ENCODE measurements at places on chromosomes 3 and 15.

DNA sequence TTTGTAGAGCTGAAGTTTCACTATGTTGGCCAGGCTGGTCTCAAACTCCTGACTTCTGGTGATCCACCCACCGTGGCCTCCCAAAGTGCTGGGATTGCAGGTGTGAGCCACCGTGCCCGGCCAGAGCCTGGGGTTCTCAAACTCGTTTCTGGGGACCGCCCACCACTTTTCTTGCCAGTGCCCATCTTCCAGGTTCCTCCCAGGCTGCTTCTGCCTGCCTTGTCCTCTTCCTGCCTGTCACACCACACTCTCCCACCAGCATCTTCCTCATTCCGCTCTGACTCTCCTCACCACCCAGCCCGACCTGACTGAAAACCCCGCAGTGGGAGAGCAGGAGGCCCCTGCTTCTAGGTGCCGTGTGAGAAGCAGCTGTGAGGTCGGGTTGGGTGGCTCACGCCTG lies 3.1 kb upstream of the DYNLT2B start:
- DNase-seq, result no peak

DNA sequence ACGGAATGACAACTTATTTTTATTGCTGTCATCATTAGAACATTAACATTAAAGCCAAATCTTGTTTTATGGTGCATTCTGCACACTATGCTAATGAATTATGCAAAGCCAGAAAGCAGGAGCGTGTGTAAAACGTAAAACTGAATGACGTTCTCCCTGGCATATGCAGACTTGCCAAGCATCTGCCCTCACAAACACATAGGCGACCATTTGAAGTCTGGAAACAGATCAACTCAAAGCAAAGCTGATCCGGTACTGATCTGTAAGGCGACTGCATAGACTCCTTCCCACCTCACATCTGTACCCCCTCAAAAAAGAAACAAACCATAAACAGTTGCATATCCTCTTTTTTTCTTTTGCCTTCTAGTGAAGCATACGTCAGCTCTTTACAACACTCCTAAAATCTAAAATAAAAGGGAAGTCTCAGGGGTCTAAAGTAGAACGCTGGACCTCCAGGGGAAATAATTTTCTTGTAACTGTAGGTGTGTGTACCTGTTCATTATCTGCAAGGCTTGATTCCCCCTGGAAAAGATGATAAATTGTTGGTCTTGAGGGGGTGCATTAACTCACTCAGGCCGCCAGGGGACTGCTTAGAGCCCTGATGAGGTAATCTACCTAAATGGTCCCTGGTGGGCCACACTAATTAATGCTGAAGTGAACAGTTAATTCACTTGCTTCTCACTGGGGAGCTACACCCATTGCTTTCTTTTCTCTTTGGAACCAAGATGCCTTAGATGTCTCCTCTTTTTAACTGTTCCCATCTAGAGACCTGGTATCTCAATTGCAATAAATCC lies 231.4 kb downstream of the CDIN1 start:
- no peak for DNase-seq

GRCh38 chr15:45224621-45225217 lies 27.3 kb upstream of the SLC28A2 start:
- DNase-seq, result no peak

GRCh38 chr3:193772422-193772763 lies 179.4 kb downstream of the OPA1 start:
- DNase-seq, result no peak

DNA sequence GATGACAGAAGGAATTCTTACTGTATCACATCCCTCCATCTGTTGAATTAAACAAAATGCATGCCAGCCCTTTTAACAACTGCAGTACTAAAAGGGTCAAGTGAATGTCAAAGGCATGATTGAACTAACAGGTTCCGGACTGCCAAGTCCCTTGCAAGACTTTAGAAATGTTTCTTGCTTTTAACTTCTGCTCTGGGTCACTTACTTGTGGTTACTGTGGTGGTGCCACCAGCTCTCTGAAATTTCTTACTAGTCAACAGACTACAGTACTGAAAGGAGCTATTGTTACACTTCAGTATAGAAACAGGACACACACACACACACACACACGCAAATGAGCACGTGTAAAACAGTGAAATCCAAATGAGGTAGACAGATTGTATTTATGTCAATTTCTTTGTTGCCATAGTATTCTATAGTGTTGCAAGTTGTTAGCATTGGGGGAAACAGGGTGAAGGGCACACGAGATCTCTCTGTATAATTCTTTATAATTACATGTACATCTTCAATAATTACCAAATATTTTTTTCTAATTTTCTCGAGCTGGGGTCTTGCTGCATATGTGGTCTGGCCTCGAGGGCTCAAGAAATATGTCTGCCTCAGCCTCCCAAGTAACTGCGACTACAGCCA lies 79.9 kb upstream of the SLC25A26 start:
- no peak for DNase-seq

- DNase-seq, result no peak
Measured at GRCh38 chr3:46412786-46413298, 5.8 kb downstream of the CCRL2 start.

GRCh38 chr15:66068801-66069200 lies 184.7 kb downstream of the MEGF11 start:
- no peak for DNase-seq

GRCh38 chr3:127014536-127015281 lies 31.8 kb downstream of the PLXNA1 start:
- DNase-seq, result no peak

- peak; percentile 76 for DNase-seq
Measured at GRCh38 chr3:64355401-64355807, 130.1 kb upstream of the PRICKLE2 start.

- peak; percentile 3 for DNase-seq
Measured at GRCh38 chr15:40721701-40722100, 26.7 kb downstream of the RAD51 start.

- no peak for DNase-seq
Measured at GRCh38 chr3:39011191-39011736, 40.5 kb downstream of the SCN11A start.

- DNase-seq, result no peak
Measured at GRCh38 chr15:64915518-64916227, 4.0 kb downstream of the ANKDD1A start.

DNA sequence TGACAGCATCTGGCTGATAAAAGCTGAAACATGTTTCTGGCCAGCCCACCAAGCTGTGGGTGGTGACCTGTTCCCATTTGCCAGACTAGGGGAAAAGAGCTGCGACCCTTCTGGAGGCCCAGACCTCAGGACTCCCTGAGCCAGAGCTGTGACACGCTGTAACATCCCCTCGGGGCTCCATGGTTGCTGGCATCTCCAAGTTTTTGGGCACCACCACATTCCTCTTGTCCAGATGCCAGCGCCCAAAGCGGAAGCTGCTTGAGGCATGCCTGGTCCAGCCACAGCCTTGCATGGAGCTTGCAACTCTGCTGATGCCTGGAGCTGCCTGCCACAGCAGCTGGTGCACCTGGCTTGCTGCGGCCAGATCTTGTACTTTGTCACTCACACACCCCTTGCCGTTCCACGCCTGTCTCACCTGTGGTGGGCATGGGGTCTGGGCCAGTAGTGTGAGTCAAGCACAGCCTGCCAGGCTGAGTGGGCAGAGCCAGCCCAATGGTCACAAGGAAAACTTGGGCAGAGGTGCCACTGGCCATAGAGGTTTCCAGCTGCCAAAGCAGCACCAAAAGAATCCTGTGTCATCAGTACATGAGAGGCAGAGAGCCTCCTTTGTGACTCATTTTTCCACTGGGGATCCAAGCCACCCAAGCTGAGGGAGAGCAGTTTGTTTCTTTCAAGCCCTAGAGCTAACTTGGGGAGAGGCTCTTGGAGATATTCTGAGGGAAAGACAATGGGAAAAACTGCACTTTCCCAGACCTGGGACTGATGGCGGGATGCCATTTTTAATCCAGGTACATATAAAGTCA lies 45.7 kb upstream of the PTX3 start:
- no peak for DNase-seq

DNA sequence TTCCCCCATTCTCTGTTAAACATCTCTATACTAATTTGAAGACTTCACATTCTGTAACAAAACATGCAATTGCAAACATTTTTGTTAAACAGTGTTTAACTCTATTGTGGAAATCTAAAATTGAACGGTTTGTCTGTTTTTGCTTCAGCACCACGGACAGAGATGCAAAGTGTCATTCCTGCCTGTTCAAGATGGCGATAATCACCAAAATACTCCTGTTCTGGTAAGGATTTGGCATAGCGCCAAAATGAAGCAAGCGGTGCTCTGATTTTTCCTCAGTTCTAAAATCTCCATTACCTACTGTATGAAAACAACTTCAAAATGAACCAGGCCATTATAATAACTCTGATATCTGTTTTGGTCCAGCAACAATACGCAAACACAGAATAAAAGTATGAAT lies 129.7 kb upstream of the TUSC7 start:
- peak; percentile 6 for DNase-seq

GRCh38 chr3:64650715-64651114 lies 37.1 kb downstream of the ADAMTS9 start:
- peak; percentile 79 for DNase-seq

DNA sequence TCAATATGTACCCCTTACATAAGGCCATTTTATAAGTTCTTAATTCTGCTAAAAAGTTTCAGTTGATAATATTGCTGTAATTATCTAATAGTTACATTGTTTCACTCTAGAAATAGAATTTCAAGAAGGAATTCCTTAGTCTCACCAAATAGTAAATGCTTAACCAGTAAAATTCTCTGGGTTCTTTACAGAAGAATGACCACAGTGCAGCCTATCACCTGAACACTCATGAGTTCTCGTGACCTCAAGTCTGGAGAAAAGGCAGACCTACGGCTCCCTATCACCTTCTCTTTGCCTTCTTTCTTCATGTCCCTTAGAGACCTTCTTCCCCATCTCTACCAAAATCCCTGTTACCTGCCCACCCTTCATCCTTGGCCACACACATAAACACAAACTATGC lies 30.9 kb downstream of the CCDC191 start:
- no peak for DNase-seq

DNA sequence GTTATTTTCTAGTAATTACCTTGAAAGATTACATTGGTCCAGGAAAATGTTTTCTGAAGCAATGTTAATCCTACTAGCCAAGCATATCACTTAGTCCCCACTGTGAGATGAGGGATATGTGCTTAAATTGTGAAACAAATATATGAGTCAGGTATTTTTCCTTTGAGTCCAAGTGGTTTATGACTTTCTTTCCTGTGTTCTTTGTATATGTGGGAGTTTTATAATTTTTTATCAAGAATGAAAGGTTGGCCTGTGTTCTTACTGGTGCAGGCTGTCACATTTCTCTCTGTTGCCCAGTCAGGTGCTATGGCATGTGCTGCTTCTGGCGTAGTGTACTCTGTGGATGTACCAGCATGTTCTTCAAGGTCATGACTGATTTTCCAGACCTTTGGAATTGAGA lies 147.4 kb downstream of the CMSS1 start:
- peak; percentile 78 for DNase-seq

DNA sequence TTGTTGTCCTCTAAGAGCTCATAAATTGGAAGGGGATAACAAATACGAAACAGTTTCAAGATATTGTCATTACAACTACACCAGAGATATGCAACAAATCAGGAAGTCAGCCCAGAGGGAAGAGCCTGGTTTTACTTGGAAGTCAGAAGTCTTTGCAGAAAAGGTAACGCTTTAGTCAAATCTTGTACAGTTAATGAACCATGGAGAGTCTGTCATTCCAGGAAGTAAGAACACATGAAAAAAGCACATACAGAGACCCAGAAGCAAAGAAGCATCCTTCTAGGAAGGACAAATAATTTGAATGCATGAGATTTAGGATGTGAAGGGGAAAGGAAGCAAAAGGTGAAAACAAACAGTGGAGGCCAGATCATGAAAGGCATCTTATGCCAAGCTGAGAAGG lies 19.6 kb downstream of the DYNC1LI1 start:
- no peak for DNase-seq

DNA sequence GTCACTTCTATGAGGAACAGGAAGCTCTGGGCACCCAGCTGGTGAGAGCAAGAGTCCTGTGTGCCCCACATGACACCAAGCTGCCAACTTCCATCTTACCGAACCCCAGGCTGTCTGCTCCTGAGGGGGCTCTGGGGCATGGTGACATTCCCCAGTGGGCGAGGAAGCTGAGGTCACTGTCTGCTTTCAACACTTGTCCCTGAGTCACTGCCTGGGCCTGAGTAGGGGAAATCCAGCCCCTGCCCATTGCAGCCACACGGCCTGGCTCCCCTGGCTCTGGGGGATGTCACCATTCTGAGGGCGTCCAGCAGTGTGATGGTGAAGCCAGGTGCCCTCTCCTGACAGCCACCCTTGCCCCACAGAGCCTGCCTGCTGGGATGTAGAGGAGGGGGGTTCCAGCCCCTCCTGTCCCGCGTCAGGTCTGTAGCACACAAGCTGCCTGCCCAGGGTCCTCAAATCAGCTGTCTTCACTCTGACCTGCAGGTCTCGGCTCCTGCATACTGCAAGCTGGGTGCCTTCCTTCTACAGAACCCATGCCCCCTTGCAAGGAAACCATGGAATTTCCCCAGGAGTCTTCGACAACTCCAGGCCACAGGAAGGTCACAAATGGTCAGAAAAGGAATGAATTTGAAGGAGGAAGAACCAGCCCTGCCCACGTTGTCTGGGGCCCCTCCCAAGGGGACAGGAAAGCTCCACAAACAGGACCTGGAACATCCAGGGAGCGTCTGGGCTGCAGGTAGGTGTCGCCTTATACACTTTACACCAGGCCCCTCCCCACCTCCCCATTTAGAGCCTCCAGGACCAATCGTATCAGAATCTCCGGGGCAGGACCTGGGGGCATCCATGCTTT lies 69.9 kb upstream of the GATM start:
- DNase-seq, result peak; percentile 38
